ENCODE measurements at places on chromosomes 5 and 9.

GRCh38 chr5:142301540-142301939 is 23.3 kb downstream of the SPRY4 start:
- DNase-seq = no peak

GRCh38 chr9:32992595-32993238 is 8.7 kb downstream of the APTX start:
- DNase-seq = no peak

- no peak for DNase-seq
These were observed 51.3 kb downstream of the SPTAN1 start for GRCh38 chr9:128603697-128604096.

- no peak for DNase-seq
These were observed 272 bp downstream of the ANAPC2 start for GRCh38 chr9:137188086-137188489.

- DNase-seq = no peak
These were observed 122.9 kb downstream of the CAVIN4 start for GRCh38 chr9:100700689-100701318.

GRCh38 chr9:78038620-78039300 is 7.1 kb upstream of the GNAQ start:
- no peak for DNase-seq

DNA sequence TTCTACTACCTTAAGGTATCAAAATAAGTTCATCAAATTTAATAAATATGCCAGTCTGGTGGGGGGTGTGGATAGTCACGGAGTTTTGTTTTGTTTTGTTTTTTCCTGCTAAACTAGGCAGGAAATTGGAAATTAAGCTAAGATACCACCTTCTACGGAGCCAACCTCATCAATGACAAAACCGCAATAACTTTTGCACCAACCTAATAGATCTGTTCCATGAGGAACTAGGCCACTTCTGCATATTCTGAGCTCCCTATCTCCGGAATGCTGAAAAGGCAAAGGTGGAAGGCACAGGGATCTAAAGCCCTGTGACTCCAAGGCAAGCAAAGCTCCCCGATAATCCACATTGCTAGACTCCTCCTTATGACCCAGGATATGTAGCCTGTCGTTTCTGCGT is 5.8 kb upstream of the OR1L4 start:
- DNase-seq = no peak

DNA sequence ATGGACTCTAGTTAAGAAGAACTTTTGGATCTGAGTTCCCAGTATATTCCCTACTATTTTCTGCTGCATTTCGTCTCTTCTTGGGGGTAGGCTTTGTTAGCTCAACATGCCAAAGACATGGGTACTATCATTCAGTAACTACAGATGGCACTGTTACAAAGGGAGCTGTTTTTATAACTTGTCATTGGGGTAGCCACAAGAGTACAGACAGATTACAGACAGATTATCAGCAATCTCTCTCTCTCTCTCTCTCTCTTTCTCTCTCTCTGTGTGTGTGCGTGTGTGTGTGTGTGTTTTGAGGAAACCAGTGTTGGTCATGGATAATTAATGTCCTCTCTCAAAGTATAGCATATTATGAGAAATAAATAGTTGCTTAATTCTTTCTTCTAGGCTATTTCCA is 116.1 kb downstream of the WDR70 start:
- DNase-seq = no peak

Data from stimulated activated CD8-positive, alpha-beta memory T cell treated with anti-CD3 and anti-CD28 coated beads, Interleukin-4, amount 100 ng/mL, for 24 hours (primary cell).